Bronchial epithelial cell (primary cell): ENCODE measurements at places on chromosomes 7 and 10. TPM values are rescaled to one million over a fixed set of nuclear protein-coding genes. Genes with fewer than 3 reads are reported as not detected.

DNA sequence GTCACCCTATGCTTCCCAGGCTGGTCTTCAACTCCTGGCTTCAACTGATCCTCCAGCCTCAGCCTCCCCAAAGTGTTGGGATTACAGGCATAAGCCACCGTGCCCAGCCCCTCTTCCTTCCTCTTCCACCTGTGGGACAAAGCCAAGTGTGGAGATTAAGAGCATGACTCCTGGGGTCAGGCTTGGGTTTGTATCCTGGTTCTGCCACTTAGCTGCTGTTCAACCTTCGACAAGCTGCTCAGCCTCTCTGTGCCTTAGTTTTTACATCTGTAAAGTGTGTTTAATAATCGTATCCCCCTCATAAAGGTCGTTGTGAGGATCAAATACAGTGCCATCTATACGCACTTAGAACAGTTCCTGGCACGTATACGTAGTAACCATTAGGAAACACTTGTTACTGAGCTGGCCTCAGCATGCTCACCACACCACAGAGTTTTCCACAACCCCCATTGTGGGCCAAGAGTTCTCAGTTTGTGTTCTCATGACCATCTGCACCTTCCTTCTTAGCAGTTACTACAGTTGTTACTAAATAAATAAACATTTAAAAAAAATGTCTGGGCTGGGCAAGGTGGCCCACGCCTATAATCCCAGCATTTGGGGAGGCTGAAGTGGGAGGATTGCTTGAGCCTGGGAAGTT, 140.5 kb upstream of the BTBD16 start:
- DNase-seq = no peak

DNA sequence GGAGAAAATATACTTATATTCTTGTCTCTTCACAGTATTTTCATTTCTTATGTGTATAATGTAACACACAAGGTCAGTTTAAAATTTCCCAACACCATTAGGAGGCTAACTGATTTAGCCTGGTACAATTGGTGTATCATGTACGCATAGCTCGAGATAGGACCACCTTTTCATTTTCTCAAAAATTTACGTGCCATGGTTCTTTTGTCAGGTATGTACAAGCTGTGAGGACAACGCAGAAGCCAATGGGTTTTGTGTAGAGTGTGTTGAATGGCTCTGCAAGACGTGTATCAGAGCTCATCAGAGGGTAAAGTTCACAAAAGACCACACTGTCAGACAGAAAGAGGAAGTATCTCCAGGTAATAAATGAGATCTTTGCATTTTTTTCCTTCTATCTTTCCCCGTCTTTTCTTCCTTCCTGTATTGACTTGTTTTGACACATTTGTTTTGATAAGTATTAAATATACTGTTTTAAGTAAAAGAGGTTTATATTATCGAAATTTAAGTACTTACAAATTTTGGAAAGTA, 55.0 kb downstream of the TRIM24 start:
- no peak for DNase-seq

DNA sequence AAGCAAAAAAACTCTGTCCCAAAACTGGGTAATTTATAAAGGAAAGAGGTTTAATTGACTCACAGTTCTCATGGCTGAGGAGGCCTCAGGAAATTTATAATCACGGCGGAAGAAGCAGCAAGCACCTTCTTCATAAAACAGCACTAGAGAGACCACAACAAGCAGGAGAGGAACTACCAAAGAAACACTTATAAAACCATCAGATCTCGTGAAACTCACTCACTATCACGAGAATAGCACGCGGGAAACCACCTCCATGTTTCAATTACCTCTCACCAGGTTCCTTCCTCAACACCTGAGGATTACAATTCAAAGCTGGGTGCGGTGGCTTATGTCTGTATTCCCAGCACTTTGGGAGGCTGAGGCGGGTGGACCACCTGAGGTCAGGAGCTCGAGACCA, 48.5 kb downstream of the PDIA4 start:
- DNase-seq = no peak

DNA sequence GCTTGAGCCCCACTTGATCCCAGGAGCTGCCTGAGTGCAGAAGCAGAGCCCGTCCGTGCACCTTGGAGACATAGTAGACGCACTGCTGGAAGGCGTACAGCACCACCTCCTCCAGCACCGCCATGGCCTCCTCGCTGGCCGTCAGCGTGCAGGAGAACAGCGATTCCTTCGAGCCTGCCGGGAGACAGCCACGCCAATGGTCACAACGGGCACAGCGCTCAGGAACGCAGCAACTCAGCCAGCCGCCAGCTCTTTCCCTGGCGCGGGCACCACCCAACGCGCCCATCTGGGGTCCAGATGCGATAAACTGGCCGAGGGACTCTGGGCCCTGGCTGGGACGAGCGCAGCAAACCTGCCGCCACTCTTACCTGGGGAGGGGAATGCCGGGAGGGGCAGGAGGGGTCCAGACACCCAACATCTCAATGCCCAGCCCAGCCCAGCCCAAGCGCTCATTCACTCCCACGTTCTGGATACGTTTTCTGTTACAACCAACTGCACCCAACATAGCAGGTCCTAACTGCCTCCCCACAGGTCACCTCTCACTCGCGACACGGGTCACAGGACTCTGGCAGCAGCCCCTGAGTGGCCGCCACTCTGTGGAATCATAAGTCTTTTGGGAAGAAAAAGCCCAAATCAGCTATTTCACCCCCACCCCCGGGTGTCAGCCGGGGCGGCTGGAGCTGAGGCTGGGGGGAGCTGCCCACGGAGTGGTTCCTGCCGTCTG, 41.9 kb downstream of the AP5Z1 start:
- no peak for DNase-seq

PRKAR2B gene
- total RNA-seq = 0.26 TPM in 1 of 2 replicates, not detected in the other

SPDYE2B gene
- total RNA-seq = not detected in 2 replicates

GUSB gene
- total RNA-seq = 22.7 and 24.0 TPM in 2 replicates
